ENCODE measurements at places on chromosomes 4 and X.

GRCh38 chr4:76250962-76251361, 559 bp upstream of the FAM47E start:
- DNase-seq: no peak

DNA sequence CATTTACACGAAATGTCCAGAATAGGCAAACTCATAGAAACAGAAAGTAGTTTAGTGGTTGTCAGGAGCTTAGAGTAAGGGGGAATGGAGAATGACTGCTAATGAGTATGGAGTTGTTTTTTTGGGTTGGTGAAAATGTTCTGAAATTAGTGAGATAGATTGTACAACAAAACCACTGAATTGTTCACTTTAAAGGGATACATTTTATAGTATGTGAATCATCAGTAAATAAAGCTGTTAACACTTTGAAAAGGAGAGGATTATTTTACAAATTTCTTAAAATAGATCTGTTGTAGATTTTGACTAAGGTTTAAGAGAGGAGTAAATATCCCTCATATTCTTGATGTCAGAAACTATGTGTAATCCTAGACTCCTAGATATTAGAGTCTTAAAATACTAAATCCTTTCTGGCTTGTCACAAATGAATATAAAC, 82.7 kb downstream of the RAPGEF2 start:
- no peak for DNase-seq

GRCh38 chr4:54542540-54543041, 115.2 kb upstream of the KIT start:
- no peak for DNase-seq

GRCh38 chr4:3715061-3715854, 50.9 kb upstream of the ADRA2C start:
- DNase-seq: no peak
